GOT3 (cell line): ENCODE measurements at places on chromosomes 11 and 22.

GRCh38 chr11:66136752-66137123, 66.7 kb downstream of the PACS1 start:
- DNase-seq: no peak

DNA sequence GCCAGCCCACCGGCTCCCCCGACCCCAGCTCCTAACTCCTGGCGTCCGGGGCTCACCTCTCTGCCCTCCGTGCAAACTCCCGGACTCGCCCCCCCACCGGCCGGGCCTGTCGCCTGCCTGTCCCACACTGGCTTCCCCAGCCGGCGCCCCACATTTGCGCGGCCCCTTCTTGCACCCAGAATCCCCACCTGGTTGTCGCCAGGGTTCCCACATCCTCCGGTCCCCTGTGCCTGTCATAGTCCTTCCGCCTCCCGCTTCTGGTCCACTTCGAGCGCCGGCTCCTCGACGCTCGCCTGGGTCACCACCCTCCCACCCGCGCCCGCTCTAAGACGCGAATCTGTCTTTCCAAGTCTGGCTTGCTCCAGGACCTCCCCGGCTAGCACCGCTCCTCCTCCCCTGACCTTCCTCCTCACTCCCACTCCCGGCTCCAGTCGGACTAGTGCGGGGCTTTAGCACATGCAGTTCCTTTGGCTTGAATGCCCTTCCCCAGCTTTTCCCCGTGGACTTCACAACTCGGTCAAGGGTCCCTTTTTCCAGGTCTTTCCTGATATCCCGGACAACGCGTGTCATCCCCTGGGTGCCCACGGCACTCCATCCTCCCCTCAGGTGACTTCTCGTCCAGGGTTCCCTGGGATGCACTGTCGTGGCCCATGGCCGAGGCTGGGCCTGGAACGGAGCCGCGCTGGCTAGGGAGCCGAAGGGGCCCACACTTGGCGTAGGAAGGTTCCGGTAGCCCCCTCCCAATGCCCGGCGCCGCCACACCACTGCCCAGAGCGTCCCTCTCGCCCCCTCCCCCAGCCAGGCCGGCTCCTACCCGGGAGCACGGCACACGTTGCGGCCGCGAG, 635 bp downstream of the SCARF2 start:
- no peak for DNase-seq

DNA sequence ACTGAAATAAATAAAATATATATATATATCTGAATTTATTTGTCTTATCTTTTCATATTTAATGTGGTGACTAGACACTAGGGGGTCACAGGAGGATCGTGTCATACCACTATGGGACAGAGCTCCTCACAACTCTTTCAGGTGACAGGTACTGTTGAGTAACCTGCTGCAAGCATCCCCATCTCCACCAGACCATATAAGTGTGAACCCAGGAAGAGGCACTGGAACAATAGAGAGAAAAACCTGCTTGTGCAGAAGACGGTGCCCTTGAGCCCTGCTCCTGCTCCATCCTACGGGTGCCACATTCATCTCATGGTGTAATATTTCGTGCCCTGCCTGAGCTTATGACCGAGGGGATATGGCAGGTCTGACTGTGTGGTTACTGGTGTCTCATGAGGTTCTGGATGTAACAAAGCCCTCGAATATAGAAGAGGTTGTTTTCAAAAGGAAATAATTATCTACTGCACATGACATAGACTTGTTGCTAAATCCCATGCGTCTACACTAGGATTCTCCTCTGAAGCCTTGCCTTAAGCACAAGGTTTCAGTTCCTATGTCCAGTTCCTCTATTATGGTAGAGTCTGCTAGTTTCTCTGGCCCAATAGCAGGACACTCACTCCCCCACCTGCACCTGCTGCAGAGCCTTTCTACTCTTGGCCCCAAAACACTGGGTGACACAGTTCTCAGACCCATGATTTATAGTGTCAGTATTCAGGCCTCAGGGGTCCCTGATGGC, 70.4 kb downstream of the GGTLC2 start:
- DNase-seq: no peak

DNA sequence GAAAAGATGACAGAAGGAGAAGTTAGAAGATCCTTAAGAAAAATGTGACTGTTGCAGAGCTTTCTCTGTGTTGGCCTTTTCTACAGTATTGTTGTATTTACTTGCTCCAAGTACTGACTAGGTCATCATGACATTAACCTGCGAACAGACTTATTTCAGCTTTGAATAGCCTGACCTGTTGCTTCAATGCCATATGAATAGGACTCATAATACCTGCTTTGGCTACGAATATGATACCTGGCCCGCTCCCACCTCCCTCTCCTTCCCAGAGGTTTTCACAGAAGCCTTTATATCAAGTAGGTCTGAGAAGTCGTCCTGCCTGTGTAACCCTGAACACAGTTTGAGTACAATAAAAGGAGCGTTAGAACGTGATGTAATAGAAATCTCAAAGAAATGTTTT, 169.6 kb upstream of the PGR start:
- DNase-seq: no peak

DNA sequence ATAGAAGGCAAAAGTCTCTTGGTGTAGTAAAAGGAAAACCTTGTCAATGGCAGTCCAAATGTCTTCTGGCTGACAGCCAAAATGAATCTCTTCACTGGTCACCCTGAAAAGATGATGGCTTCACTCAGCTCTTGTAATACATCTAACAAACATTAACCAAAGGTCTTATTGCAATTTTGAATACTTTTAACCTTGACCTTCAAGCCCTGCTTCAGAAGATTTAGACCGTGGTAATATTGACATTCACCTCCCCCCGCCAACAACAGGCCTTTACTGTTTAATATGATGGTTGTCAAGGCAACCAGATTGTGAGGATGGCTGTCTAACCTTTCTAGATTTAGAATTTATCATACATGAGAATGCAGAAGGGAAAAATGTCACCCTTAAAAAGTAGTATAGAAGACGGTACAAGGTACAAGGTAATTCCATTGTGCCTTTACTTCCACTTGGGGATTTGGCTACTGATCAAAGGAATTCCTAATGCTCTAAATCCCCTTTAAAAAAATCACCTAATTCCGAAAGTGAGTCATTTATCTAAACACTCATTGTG, 342.3 kb downstream of the LARGE1 start:
- DNase-seq: no peak

DNA sequence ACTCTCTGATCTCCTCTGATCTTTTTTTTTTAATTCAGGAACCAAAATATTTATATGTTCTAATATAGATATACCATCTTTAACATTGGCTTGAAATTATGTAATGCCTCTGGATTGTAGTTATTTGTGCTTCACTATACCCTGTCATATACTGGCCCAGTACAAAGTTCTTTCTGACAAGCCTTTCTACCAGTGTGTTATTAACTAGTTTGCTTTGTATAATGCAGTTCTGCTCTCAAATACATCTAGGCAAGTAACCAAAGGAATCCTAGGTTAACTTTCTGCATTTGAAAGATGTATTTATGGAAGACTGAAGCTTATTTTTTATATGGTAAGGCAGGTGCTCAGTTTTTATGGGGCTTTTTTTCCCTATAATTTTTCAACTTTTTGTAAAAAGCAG, 36.1 kb downstream of the ARHGEF12 start:
- no peak for DNase-seq

DNA sequence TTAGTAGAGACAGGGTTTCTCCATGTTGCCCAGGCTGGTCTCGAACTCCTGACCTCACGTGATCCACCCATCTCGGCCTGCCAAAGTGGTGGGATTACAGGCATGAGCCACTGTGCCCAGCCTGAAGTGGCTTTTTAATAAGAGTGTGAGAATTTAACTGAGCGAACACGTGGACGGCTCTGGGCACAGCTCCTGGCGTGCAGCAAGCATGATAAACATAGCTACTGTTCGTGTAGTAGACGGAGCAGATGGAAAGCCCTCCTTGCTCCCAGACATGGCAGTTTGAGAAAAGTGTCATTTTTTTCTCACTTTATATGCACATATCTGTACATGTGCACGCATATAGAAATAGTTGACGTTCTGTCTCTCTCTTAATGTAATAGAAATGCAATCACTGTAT, 7.0 kb downstream of the EMID1 start:
- no peak for DNase-seq

DNA sequence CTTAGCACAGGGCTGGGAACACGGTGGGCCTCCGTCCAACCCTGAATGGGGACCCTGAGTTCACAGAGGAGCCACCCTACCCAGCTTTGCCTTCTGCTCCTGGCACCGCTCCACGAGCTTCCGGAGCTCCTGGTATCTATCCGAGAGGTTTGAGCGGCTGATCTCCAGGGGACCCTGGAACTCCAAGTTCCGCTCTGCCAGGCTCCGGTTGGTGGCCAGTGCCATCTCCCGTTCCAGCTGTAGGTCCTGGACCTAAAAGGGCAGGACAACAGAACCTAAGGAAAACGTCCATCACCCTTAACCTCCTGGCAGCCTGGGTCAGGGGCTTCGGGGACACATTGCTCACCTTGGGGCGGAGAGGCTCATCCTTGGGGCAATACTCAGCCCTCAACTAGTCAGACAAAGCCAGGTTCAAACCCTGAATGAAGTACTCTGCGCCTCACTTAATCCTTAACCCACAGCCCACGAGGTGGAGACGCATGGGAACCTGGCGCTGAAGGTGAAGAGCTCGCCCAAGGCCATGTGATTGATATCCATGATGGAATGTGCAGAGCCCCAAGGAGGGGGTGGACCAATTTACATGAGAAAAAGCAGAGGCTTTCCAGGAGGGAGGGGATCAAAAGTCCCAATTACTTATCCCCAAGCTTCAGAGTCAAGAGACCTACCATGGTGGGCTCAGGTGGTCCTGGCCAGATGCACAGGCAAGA, 27.1 kb downstream of the VPS37C start:
- DNase-seq: no peak

- DNase-seq: no peak
Measured at GRCh38 chr11:2899080-2899783, 13.7 kb upstream of the CDKN1C start.

DNA sequence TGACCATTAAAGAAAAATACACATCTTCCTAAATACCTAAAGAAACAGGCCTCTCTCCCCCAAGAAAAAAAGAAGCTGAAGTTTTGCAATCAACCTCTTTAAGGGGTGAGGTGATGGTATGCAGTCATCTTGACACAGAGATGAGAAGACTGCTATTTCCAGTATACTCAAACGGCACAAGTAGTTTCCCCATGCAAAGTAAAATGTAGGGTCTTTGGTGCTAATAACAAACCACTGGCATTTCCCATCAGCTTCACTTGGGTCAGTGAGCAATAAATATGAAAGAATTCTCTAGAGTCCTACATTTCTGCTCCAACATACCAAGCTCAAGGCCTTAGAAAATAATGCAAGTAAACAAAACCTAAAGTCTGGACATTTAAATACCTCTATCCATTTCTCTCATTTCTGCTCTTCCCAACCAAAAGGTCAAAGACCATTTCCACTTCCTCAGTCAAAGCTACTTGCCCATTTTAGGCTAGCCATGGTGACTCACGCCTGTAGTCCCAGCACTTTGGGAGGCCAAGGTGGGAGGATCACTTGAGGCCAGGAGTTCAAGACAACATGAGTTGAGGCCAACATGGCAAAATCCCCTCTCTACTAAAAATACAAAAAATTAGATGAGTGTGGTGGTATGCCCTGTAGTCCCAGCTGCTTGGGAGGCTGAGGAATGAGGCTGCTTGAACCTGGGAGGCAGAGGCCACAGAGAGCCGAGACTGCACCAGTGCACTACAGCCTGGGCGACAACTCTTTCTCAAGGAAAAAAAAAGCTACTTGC, 39.5 kb upstream of the CHRNA10 start:
- DNase-seq: no peak

GRCh38 chr22:30187529-30188407, 58.8 kb downstream of the LIF start:
- DNase-seq: no peak

DNA sequence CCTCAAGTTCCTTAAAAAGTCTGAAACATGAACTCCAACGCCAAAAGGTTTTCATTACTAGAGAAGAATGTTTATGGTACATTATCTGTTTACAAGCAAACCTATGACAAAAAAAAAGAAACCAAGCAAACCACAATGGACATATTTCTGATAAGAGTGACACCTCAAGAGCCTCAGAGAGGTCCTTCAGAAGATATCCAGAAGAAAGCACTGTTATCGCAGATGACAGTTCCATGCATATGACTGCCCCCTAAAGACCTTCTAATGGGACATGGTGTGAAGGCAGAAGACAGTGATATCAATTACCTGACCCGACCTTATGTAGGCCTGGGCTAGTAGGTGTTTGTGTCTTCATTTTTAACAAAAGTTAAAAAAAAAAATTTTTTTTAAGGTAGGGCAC, 3.1 kb downstream of the HDHD5 start:
- no peak for DNase-seq

DNA sequence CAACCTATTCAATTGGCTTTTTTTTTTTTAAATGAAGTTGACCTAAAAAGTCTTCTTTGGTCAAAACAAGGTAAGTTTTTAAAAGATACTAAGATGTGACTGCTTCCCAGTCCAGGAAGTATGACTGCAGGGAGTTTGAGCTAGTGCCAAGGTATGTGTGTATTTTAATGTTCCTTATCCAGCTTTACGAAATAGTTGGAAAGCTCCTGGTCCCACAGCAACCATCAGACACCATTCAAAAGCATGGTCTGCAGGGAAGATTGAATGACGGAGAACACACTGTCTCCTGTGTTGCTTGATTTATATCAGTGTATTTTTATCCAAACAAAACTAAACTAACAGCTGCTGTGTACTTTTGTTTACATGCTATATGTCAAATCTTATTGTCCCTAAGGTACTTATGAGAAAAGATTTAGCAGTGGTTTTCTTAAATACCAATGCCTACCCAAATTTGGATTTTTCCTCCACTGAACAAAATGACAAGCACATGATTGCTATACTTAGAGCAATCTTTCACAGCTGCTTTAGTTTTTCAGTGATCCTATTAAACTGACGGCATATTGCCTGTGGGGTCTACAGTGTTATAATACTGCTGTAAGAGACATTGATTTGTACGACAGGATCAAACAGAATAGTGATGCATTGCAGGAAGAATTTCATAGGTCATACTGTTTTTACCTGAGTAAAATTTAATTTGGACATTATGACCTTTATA, 122.9 kb downstream of the DCDC1 start:
- no peak for DNase-seq

DNA sequence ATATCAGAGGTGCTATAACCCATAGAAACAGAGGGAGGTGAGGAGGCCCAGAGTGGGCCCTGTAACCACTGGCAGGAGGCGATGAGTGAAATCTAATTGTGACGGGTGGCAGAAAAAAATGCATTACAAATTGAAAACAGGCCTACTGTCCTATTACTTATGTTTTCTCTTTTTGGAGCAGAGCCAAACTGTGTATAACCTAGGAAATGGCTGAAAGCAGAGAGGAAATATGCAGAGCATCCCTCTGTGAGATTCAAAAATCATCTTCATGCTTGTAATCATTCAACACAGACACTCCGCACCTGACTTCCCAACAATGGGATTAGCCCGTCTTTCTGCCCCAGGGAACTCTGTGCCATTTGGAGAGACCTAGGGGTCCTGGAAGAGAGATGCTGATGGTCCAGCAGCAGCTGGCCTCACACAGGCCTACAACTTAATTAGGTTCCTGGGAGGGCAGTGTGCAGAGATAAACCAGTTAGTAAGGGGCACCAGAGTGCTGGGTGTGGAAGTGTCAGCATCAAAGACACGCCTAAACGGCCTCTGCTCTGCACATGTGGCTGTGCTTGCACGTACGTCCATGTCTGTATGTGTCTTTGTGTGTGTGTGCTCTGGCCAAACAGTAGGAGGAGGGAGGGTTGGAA, 41.8 kb downstream of the MAP6 start:
- DNase-seq: no peak
